ENCODE measurements at places on chromosomes 6 and 20.

DNA sequence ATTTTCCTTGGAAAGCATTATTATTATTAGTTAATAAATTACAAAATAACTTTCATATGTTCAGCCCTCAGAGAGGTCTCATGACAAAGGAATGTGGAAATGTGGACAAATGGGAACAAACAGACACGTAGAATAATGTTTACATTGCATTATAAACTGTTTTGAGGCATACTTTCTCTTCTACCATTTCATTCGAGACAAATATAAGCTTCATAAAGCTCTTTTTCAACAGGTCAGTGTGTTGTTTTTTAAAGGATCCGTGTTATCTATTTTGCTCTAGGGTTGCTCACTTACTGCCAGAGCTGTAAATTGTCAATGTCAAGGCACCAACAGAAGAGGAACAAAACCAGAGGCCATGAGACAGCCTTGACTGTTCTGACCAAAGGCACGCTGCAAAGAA is 256.8 kb downstream of the PHACTR1 start:
- DNase-seq = no peak

GRCh38 chr20:48349656-48350055 is 478.1 kb downstream of the PREX1 start:
- no peak for DNase-seq

- DNase-seq = no peak
Measured at GRCh38 chr20:57040924-57041323, 225.5 kb downstream of the BMP7 start.

DNA sequence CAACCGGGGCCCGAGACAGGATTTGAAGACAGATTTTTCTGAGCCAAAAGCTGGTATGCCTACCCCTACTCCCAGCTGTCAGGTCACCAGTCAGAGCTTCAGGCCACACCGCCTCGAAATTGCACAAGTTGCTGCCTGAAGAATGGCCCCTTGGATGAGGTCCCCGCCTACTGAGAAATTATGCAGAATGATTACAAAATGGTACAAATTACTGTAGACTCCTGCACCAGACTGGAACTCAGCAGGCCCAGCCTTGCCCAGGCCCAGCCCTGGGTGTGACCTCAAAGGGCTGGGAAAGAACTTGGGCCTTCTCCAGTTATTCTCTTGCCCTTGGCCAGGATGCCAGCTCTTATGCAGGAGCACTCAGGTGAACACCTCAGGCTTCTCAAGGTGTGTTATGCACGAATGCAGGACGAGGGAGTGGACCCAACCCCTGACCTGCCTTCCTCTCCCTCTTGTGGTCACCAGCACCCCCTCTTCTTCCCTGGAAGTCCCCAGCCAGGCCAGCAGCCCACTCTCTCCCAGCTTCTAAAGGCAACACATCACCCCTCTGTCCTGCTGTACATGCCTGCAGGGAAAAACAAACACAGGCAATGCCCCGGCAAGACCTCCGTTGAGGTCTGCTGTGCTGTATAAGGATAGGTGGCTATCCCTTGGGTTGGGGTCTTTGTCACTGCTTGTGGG is 88.7 kb upstream of the NAA20 start:
- no peak for DNase-seq

DNA sequence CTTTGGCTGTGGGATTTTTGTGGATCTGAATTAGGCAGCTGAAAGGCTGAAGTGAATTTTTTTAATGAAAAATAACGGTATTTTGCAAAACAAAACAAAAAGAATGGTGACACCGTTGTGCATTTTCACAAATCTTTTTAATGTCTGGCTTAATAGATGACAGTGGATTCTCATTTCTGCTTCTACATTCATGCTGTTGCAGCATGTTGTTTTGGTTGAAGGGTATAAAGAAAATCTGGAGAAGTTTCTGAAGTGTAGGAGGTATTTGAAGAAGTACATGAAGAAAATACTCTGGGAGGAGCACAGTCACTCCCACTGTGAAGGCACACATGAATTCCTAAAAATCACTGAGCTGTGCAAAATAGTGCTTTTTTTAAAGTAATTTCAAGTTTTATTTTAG is 3.1 kb upstream of the MAP3K5 start:
- DNase-seq = no peak

GRCh38 chr6:53361549-53362031 is 12.8 kb upstream of the ELOVL5 start:
- DNase-seq = peak; percentile 87

GRCh38 chr6:16619777-16620176 is 141.5 kb downstream of the ATXN1 start:
- DNase-seq = peak; percentile 52

DNA sequence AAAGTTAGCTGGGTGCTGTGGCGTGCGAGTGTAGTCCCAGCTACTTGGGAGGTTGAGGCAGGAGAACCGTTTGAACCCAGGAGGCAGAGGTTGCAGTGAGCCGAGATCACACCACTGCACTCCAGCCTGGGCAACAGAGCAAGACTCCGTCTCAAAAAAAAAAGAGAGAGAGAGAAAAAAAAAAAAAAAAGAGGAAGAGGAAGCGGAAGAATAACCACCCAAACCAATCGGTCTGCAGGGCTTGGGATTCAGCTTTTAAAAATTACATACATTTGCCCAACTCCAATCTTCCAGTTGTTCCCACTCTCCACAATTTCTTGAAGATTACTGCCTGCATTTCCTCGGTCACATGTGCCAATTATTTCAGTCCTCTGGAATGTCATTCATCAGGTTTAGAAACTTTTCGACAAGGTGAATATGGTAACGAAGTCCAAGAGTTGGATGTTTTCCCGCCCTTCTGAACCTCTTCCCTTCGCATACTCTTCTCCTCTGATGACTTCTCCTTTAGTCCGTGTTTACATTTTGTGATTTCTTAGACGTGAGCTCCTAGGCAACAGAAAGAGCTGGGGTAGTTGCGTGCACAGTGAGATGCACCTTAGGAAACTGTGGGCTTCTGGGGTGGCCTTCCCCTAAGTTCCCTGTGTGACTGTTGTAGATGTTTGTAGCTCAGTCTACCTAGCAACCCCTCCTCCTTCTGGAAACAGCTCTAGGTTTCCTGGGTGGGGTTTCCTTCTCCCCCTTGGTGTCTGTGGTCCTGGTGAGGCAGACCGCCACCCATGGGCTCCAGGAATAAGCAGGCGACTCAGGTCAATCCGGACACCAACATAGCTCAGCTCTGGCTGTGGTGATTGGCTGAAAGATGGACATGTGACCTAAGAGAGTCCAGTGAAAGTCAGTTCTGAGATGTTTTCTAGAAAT is 63.0 kb upstream of the NCOA3 start:
- DNase-seq = peak; percentile 42

GRCh38 chr6:154675602-154676088 is 57.6 kb upstream of the SCAF8 start:
- DNase-seq = peak; percentile 93

GRCh38 chr6:2581011-2581410 is 169.7 kb downstream of the MYLK4 start:
- no peak for DNase-seq

DNA sequence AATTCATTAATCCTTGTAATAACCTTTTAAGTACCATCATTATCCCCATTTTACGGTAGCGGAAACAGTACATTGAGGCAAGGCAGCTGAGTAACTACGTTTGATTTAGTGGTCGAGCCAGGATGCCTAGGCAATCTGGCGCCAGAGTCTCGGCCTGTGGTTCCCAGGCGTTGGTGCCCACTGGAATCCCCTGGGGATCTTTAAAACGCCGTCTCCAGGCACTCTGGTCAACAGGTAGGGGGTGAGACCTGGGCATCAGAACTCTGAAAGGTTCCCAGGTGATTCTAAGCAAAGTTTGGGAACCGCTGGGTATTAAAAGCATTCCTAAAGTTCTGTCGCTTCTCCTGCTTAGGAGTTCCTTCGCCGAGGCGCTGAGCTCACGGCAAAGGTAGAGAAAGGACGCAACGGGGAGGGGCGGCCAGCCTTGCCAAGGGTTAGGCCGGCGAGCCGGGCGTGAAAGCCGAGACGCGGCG is 939 bp downstream of the DTNBP1 start:
- DNase-seq = no peak

GRCh38 chr20:25865715-25866656 is 169.3 kb upstream of the ZNF337 start:
- DNase-seq = peak; percentile 72

DNA sequence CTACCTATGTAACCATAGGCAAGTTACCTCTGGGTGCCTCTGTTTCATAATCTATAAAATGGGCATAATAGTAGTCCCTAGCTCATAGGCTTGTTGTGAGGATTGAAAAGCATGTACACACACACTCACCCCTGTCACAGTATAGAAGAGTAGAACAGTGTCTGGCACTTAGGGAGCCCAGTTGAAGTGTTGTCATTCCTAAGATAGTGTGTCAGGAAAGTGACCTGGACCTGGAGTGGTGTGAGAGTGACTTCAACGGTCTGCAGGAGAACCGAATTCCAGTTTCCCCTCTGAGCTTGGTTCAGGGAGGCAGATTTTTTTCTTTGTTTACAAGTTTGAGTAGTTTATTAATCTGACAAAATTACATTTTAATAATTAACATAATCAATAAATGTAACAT is 229.9 kb upstream of the MAP3K7 start:
- no peak for DNase-seq

GRCh38 chr6:93784794-93785693 is 365.7 kb upstream of the EPHA7 start:
- DNase-seq = no peak

GRCh38 chr6:72819609-72820008 is 197.7 kb downstream of the KCNQ5 start:
- no peak for DNase-seq

DNA sequence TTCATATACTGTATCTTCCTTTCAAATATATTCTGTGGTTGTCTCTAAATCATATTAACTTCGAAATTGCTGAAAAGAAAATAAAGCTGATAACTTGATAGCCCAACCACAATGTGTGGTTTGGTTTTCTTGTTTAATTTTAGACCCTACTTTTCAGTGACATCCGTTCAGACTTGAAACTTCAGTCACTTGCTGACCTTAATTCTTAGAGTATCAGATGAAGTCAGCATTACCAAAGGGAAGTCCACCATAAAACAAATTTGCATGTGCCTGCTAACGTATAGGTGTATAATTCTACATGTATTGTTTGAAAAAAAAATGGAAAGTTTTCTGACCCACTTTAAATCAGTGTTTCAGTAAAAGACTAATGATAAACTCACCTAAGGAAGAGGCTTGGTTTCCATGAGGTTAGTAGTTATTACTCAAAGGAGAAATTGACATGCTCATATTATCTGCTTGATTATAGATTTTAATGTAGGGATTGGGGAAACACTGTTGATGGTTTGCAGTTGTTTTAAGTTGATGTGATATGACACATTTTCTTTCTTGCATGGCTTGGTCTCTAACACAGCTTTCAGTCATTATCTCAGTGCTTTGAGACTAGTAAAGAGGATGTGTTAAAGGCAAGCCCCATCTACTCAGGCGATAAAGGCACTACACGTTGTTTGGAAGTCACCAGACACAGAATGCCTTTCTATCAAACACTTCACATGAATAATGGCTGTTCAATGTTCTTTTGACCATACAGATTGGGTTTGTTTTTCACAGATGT is 5.2 kb upstream of the IL17A start:
- no peak for DNase-seq

DNA sequence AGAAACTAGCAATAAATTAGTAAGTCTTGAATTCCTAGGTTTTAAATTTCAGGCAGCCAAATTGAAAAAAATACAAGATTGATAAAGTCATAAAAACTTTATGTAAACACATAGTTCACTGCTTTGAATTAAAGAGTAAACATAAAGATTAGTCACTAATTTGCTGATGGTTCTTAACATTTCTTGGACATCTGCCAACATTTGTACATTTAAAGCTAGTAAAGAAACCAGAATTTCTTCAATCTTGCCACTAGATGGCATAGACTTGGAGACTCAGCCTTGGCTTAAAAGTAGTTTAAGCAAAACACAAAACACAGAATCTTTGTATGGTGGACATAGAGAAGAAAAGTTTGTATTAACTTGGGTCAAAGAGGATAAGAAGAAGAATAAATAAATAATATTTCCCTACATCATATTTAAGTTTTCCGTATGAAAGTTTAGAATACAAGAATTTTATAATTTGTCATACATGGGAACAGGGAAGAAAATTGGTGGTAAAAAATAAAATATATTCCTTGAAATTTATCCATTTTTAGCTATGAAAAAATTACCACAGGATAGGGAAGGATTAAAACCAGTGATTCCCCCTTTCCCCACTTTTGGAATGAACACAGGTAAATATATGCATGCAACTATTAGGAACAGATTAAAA is 41.7 kb upstream of the FAM135A start:
- DNase-seq = peak; percentile 66

DNA sequence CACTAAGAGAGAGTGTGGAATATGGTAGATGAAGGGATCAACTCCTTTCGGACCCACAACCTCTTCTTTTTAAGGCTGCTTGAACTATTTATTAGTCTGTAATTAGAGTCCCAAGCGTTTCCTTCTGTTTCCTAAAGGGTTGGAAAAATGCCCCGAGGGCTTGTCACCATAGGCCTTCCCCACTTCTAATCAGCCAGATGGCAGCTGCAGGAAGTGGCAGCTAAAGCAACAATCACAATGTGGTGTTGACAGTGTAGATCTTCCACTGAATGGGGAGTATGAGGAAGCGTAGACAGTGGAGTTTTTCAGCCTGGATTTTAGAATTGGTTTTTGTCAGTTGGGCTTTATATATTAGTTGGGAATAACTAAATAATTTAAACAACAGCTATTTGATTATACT is 40.6 kb downstream of the SLC35D3 start:
- no peak for DNase-seq

DNA sequence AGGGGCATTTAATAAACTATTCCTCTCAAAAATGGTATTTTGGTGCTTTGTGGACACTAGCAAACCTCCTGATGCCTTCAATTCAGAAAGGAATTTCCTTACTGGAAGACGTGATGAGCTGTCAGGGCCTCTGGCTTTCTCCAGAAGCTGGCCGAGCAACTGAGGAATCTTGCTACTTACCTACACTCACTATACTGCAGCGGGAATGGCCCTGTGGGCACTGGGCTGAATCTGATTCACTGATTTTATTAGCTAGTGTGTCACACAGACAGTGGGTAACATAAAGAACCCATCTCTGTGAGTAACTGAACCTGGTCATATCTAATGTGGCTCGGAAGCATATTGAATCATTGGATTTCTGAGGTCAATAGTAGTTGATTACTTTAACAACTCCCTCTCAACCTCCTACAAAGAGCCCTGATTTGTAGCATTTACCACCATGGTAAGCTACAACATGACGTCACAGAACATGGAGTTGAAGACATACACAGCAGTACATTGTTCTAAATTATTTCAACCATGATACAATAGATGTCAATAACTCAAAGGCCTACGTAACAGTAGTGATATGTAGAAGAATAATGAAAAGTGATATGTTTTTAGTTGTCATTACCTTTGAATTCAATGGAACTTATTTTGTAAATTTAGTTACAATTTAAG is 232.1 kb downstream of the SYNE1 start:
- no peak for DNase-seq

- no peak for DNase-seq
Measured at GRCh38 chr6:107120404-107120803, 5.1 kb upstream of the BEND3 start.

DNA sequence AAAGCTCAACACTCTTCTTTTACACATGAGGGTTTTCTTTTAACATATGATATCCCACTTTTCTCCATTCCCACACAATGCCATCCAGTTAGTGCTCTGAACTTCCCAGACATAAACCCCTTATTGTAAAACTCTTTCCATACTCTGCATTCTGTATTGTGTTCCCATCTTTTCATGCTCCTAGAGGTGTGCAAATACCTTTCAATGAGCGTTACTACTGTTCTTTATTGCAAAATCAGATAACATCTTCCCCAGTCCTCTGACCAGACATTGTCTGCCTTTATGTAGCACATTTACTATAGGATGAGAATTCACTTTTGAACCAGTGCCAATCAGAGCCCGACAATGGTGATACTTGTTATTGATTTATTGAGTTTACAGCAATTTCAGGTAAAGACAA is 296.2 kb downstream of the GRIK2 start:
- DNase-seq = no peak

All from CD4-positive, alpha-beta T cell treated with Interleukin-21 for 1 hour (primary cell).